ENCODE measurements at places on chromosomes 12 and 14.

DNA sequence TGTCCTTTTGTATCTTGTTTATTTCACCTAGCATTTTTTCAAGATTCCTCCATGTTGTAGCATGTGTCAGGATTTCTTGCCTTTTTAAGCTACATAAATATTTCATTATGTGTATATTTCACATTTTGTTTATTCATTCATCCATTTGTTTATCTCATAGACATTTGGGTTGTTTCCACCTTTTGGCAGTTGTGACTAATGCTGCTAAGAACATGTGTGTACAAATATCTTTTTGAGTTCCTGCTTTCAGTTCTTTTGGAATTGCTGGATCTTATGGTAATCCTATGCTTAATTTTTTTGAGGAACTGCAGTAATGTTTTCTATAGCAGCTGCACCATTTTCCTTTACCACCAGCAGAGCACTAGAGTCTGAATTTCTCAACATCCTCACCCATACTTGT lies 62.4 kb downstream of the SCN8A start:
- no peak for DNase-seq

DNA sequence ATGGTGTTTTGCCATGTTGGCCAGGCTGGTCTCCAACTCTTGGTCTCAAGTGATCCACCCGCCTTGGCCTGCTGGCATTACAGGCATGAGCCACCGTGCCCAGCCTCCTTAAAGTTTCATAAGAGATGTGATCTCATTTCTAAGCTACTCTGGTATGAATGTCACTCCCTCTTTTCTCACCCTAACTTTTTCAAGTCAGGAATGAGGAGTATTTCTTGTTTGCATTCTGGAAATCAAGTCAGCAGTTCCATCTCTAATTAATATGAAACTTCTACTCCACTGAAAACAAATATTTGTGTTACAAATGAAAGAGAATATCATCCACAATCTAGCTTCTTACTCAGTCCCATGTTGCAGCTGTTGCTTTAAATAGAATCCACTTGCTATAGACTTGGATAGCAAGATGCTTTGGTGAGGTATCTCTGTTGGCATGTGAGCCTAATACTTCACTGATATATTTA lies 61.3 kb downstream of the ARF6 start:
- no peak for DNase-seq

DNA sequence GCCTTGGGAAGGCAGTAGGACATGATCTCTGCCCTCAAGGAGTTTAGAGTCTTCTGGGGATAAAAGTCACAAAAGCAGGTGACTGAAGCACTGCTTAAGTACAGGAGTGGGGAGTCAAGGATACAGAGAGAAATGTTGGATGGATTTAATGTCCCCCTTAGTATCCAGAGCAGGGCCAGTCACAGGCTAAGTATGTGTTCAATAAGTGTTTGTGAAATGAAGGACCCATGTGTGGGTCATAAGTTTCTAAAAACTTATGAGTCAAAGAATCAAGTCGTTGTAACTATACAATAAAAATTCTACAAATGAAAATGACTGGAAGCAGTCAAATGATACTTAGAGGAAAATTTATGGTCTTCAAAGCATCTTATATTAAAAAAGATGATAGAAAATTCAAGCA lies 25.1 kb downstream of the KRT80 start:
- DNase-seq = no peak

DNA sequence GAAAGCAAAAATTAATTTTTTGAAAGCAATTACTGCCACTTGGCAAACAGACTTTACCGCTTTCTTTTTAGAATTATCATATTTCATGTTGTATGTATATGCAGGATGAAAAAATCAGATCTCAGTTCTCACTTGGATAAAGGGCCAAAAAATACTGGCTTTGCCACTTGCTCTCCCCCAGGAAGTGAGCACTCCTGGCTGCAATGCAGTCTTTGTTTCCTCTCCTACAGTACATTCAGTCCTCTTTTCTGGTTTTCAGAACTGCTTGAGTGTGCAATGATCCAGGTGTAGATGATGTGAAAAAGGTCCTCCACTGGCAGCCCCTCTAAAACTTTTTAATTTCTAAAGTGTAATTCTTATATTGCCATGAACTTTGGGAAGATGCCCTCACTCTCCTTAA lies 183.4 kb downstream of the SLC25A21 start:
- DNase-seq = no peak

GRCh38 chr12:32612658-32613614 lies 66.2 kb upstream of the DNM1L start:
- no peak for DNase-seq

GRCh38 chr14:104710071-104710735 lies 13.8 kb upstream of the ADSS1 start:
- no peak for DNase-seq

DNA sequence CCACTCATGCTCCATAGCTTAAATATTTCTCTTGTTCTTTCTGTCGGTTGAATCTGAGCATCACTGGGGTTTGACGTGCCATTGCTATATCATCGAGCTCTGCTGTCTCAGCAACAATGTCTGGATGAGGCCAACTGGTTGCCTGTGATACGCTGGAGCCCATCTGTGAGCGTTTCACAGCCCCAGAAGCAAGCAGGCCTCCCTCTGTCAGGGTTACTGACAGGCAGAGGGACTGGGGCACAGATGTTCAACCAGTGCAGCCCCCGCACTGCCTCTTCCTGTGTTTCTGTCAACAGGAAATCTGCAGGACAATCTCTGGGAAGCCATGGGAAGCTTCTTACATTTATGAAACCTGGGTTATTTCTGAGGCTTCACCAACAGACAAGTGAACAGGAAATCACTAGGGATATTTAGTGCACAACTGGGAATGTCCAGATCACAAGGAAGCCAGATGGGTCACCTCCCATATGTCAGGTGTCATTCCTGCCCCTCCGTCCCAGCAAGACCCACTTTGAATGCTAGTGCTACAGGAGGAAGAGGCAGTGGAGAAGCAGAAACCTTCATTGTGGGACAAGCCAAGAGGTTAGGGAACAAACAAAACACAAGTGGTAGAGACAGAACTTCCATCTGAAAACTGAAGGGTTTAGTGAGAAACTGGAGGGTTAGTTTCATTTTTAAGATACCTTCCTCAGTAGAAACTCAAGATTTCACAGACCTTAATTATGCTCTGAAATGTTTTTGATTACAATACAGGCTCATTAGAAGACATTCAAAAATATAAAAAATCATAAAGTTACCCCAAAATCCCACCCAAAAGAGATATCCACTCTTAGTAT lies 24.1 kb downstream of the DMAC2L start:
- DNase-seq = no peak
